ENCODE measurements at places on chromosomes 12 and 14. TPM values are rescaled to one million over a fixed set of nuclear protein-coding genes. Genes with fewer than 3 reads are reported as not detected.

PSMA3 gene
- 312 TPM for total RNA-seq

OR4E2 gene
- not detected for total RNA-seq

SLC10A1 gene
- not detected for total RNA-seq

DNA sequence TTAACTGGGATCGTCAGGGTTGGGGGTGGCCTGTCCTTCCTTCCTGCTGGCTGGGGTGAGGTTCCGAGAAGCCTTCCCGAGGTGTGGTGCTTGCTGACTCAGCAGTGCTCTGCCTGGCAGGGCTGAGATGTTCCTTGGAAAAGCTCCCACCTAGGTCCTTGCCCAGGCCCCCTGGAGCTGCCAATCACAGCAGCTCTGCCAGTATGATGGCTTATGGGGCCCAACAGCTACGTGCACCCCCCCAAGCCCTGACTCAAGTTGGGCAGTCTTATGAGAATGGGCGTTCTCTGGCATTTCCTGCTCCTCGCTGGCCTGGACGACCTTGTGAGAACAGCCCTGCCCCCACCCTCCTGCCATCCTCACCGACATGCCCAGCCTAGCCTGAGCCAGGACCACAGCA is 292.2 kb upstream of the CRY1 start:
- DNase-seq, result no peak

GRCh38 chr12:46649433-46649832 is 176.4 kb downstream of the SLC38A4 start:
- no peak for DNase-seq

- DNase-seq, result no peak
Measured at GRCh38 chr12:112010415-112011344, 2.3 kb downstream of the TMEM116 start.

- DNase-seq, result no peak
Measured at GRCh38 chr12:89731089-89731488, 22.5 kb upstream of the ATP2B1 start.

DNA sequence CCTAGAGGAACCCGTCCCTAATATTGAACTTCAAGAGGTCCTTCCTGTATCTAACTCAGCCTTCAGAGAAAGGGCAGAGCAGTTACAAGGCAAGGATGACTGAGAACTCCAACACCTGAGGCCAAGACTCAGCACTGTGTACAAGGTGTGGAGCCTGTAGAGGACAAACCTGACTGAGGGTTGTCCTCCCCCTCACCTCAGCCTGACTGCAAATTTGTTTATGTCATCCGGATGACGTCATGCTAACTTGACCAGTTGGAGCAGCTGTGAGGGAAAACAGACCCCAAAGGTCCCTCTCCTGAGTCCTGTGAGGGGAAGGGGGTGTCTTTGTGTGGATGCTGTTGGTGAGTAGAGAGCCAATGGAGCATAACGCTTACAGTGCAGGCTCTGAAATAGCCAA is 4.3 kb downstream of the CRACR2A start:
- DNase-seq, result no peak

GRCh38 chr14:101604228-101604934 is 43.1 kb downstream of the DIO3 start:
- DNase-seq, result no peak

DNA sequence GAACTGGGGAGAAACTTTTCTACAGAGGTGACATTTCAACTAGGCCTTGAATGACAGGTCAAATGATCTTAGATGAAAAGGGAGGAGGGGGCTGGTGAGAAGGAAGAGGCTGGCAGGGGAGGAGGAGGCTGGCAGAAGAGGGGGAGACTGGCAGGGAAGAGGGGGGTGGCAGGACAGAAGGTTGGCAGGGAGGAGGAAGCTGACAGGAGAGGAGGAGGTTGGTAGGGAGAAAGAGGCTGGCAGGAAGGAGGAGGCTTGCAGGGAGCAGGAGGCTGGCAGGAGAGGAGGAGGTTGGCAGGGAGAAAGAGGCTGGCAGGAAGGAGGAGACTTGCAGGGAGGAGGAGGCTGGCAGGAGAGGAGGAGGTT is 63.4 kb upstream of the PPP4R3A start:
- no peak for DNase-seq

DNA sequence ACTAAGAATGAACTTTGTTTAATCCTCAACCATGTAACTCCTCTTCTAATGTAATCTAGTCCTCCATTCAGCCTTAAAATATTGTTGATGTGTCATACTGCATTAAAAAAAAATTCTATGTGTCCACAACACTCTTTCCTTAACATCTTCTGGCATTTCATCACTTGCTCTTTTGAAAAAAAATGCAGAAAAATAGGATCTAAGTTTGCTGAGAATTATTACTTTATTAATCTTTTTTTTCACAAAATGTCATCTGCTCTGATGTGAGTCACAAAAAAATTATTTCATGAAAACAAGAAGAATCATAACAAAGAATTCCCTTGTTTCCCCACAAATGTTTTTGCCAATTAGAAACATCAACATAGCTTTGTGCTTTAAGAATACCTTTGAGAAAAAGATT is 410.1 kb upstream of the MGAT4C start:
- DNase-seq, result no peak

RTN1 gene
- not detected for total RNA-seq

HCAR3 gene
- total RNA-seq, result 0.09 TPM

GRCh38 chr12:48788854-48789775 is at the start of gene ADCY6:
Gene ADCY6, minus strand, starts transcription at chr12:48789089. Its CDS starts 5,655 bp downstream, at chr12:48783434.
- no peak for DNase-seq

- no peak for DNase-seq
Measured at GRCh38 chr12:39329018-39329417, 113.9 kb downstream of the KIF21A start.

KRT82 gene
- total RNA-seq, result not detected

TMPRSS12 gene
- not detected for total RNA-seq

DNA sequence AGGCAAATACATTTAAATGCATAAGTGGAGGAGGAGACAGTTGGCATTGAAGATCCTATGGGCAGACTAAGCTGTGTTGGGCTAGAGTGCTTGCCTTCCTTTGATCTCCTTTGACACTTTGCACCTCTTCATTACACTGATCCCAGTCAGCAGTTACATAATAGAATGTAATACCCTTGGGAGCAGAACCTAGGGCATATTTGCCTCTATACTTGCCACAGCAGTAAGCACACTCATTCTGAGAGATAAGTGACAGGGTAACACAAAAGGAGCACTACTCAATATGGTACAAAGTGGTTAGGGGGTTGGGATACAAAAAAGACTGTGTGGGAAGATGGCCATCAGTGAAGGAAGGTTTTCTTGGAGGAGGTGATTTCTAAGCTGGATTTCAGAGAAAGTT is 9.0 kb downstream of the MARS1 start:
- DNase-seq, result no peak

NOVA1 gene
- total RNA-seq, result not detected

GRCh38 chr12:9626291-9626690 is 18.6 kb upstream of the KLRB1 start:
- DNase-seq, result no peak

DYNLL1 gene
- total RNA-seq, result 264 TPM

GRCh38 chr14:71588576-71589215 is 343.5 kb upstream of the RGS6 start:
- DNase-seq, result no peak

- DNase-seq, result no peak
Measured at GRCh38 chr12:80941916-80942315, 4.2 kb upstream of the LIN7A start.

STAB2 gene
- total RNA-seq, result not detected

- DNase-seq, result no peak
Measured at GRCh38 chr14:77099425-77100167, 1.5 kb downstream of the CIPC start.

DNA sequence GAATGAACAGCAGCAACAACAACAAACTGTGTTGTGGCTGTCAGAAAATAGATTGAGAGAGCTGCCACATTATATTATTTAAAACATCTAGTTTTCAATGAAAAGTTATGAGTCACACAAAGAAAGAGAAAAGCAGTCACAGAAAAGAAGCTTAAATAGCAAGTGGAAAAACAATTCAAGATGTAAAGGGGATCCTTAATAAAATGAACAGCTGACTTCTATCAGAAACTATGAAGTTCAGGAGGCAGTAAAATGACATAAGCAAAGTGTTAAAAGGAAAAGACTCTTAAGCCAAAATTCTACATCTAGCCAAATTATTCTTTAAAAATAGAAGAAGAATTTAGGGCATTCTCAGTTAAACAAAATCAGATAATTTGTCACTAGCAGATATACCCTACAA is 5.6 kb downstream of the CLEC14A start:
- no peak for DNase-seq

GRCh38 chr14:45940318-45940717 is 687.3 kb upstream of the MIS18BP1 start:
- DNase-seq, result no peak

DNA sequence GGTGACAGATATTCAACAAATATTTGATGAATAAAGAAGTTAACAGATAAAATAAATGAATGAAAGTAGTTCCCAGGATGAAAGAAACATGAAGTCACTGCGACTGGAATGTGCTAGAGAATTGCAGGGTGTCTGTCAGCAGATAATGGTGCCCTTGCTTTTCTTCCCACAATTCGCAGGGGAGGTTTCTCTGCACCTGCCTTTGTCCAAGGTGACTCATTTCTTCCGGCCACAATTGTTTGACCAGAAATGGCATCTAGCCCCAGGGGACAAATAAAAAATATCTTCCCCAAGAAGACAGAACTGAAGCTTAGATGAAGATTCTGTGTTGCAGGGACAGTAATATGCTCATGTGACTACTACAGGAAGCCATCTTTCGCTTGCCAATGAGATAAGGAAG is 316.1 kb upstream of the TBX3 start:
- no peak for DNase-seq

DNA sequence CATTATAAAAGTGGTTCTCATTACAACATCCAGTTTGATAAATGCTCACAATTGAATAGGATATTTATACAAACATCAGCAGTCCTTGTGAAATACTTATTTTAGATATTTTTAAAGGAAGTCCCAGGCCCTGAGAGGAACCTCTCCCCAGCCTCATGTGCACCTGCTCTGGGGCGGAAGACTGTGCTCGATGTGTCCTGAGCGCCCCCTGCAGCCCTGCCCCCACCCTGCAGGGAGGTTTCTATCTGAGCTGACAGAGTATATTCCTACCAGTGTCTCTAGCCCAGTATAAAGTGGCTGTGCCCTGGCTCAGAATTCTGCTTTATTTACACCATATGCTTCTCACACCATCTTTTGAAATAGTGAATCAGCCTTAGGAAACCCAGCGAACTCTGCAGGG is 1349.1 kb downstream of the TMEM121 start:
- peak; percentile 59 for DNase-seq

GRCh38 chr12:15629108-15629507 is 160.1 kb downstream of the EPS8 start:
- no peak for DNase-seq

- no peak for DNase-seq
Measured at GRCh38 chr12:99121546-99121945, 476.5 kb downstream of the APAF1 start.

- DNase-seq, result peak; percentile 90
Measured at GRCh38 chr12:6336079-6336888, 5.6 kb downstream of the TNFRSF1A start.

SLCO1B1 gene
- not detected for total RNA-seq

CIROP gene
- not detected for total RNA-seq

Measured in activated CD8-positive, alpha-beta memory T cell treated with anti-CD3 and anti-CD28 coated beads, Interleukin-2, amount 10 ng/mL, durations not matched to agents 7 days and 5 days (primary cell).